ENCODE measurements at places on chromosomes 2 and 18.

DNA sequence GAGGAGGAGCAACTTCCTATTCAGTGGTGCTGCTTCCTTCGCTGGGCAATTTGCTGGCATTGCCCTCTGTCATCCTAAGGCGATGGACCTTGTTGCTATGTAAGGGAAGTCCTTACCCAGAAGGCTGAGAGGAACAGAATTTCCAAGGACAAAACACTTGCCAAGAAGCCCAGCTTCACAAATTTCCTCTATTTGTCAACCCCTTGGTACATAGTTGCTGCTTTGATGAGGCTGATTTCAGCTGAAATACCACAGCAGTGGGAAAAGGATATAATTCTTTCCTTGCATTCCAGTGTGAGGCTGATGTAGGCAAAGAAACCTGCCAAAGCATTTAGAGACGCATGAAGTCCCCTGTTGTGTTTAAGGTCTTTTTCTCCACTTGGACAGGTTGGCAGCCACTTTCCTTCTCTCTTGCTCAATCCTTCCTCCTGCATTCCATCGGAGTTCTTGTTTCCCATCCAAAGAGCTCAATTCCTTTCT, 16.4 kb upstream of the ST3GAL5 start:
- DNase-seq, result no peak

DNA sequence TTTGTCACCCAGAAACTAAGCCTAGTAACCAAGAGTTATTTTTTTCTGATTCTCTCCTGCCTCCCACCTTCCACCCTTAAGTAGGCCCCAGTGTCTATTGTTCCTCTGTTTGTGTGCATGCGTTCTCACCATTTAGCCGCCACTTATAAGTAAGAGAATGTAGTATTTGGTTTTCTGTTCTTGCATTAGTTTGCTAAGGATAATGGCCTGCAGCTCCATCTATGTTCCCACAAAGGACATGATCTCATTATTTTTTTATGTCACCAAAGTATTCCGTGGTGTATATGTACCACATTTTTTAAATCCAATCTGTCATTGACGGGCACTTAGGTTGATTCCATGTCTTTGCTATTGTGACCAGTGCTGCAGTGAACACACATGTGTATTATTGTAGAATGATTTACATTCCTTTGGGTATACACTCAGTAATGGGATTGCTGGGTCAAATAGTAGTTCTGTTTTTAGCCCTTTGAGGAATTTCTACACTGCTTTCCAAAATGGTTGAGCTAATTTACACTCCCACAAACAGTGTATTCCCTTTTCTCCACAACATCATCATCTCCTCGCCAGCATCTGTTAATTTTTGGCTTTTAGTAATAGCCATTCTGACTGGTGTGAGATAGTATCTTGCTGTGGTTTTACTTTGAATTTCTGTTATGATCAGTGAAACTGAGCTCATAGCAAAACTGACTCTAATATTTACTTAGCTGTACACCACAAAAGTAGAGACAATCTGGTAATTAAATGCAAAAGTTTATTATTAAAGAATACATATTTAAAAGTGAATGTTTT, 660.1 kb upstream of the SLC8A1 start:
- no peak for DNase-seq

- no peak for DNase-seq
These were observed 215.6 kb upstream of the SLC14A2 start for GRCh38 chr18:45399643-45400042.

DNA sequence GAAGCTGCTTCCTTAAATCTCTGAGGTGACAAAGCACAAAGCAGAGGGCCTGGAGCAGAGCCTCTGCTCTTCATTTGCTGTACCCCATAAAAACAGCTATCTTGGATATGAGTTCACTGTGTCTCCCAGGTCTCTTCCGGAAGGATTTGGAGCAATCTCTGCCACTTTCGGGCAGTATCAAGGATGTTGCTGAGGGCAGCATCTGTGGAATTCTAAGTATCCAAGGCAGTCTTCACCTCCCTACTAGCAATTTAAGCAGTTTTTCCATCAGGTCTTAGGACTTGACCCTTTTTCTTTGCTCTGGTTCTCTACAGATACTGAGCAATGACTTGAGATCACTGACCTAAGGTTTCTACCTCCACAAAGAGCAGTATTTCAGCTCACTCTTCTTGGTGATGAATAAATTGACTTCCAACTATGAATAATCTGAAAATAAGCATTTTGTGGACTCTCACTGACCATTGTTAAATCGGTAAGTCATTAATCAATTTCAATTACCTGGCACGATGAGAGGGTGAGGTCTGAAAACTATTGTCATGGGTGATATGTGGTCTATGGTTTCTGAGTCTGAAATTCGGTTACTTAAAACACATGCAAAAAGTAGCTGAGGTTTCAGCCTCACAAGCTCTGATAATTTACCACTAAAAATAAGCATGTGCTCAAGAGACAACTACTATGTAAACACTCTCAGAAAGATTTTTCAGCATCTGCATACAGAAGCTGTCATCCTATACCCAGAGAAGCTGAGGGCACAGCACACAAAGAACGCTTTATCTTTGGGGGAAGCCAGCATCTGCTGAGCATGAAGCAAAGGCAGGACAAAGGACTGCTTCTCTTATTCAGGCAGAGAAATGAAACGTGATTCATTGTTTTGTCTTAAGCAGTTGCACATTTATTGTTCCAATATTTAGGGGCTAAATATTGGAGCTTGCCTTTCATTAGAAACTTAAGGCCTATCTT, 32.1 kb upstream of the SPATS2L start:
- no peak for DNase-seq

DNA sequence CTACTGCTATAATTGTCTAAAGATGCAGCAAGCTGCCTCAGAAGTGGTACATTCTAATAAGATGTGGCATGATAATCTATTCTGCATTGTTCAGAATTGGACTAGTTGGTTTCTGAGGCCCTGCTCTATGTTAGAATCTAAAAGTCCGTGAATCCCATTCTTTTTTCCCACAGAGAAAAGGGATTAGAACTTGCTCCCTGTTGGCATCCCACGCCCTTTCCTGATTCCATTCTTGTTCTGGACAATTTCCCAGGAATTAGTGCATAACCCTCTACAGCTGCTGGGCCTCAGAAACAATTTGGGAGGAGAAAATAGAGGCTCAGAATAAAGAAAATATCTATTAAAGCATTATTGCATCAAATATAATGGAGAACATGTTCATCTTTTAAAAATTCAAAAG, 282.7 kb downstream of the NRXN1 start:
- no peak for DNase-seq

GRCh38 chr2:54672590-54673456, 50.6 kb upstream of the EML6 start:
- no peak for DNase-seq

GRCh38 chr2:215436705-215437565, 1.1 kb upstream of the FN1 start:
- DNase-seq, result no peak

Measured in naive thymus-derived CD8-positive, alpha-beta T cell (primary cell).